MCF 10A (cell line): ENCODE measurements at places on chromosomes 13 and 19. TPM values are rescaled to one million over a fixed set of nuclear protein-coding genes. Genes with fewer than 3 reads are reported as not detected.

GRCh38 chr13:111977179-111977506, 89.8 kb upstream of the SOX1 start:
- no peak for DNase-seq

PRRG2 gene
- 3.9 and 4.7 TPM in 2 replicates for total RNA-seq

DNA sequence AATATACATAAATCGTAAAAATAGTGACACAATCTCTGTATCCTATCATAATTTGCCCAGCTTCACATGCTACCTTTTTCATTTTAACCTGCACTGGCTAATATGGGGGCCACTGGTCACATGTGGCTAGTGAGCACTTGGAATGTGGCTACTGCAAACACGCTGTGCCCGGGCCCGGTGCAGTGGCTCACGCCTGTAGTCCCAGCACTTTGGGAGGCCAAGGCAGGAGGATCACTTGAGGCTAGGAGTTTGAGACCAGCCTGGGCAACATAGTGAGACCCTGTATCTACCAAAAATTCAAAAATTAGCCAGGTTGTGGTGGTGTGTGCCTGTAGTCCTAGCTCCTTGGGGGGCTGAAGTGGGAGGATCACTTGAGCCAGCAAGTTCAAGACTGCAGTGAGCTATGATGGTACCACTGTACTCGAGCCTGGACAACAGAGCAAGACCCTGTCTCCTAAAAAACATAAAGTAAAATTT, 1.5 kb upstream of the N4BP2L1 start:
- DNase-seq = no peak

GRCh38 chr19:5864725-5865486, 5.4 kb downstream of the FUT5 start:
- no peak for DNase-seq

RHPN2 gene
- 4.9 and 5.5 TPM in 2 replicates for total RNA-seq

ZNF730 gene
- total RNA-seq = not detected in 2 replicates

GRCh38 chr13:57629391-57629804, 2.1 kb upstream of the PCDH17 start:
- DNase-seq = no peak

ZNF544 gene
- total RNA-seq = 39.4 and 42.3 TPM in 2 replicates
